ENCODE measurements at places on chromosomes 16 and 17. TPM values are rescaled to one million over a fixed set of nuclear protein-coding genes. Genes with fewer than 3 reads are reported as not detected.

DNA sequence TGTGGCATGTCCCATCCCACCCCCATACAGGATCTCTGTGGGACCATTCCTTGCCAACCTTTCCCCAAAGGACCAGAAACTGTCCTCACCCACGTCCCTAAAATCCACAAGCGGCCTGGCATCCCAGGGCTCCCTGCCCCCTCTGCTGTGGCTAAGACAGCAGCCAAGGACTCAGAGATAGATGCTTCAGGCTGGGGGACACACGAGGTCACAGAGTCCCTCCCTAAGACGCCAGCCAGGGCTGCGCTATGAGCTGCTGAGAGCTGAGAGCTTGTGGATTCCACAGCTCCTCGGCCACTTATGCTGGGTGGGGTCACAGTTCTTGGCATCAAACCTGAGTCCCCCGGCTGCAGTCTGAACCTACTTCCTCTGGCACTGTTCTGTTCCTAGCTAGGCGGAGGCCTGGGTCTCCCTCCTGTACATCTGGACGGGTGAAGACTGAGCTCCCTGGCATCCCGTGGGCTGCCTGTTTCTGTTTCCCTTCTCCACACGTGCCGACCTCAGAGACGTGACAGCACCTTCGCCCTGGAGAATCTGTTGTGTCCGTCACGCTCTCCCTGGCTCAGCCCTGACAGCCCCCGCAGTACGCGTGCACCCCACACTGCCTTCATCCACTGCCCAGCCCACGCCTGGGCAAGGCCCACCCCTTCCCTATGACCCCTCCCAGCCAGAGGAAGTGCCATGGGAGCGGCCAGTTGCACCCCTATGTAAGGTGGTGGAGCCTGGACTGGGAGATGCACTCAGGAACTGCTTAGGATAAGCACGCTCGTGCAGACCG, 61.2 kb downstream of the ENGASE start:
- no peak for DNase-seq

DNA sequence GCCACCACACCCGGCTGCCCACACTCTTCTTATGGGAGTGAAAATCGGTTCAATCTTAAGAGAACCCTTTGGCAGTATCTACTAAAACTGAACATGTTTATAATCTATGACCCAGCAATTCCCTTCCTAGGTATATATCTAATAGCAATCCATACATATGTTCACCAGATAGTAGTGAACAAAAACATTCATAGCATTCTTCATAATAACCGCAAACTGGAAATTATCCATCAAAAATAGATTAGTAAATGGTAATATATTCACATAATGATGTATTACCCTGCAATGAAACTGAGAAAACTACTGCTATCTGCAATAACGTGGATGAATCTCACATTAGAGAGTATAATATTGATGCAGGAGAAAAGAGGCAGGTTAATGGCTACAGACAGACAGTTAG, 23.1 kb downstream of the COPRS start:
- DNase-seq: no peak

DNA sequence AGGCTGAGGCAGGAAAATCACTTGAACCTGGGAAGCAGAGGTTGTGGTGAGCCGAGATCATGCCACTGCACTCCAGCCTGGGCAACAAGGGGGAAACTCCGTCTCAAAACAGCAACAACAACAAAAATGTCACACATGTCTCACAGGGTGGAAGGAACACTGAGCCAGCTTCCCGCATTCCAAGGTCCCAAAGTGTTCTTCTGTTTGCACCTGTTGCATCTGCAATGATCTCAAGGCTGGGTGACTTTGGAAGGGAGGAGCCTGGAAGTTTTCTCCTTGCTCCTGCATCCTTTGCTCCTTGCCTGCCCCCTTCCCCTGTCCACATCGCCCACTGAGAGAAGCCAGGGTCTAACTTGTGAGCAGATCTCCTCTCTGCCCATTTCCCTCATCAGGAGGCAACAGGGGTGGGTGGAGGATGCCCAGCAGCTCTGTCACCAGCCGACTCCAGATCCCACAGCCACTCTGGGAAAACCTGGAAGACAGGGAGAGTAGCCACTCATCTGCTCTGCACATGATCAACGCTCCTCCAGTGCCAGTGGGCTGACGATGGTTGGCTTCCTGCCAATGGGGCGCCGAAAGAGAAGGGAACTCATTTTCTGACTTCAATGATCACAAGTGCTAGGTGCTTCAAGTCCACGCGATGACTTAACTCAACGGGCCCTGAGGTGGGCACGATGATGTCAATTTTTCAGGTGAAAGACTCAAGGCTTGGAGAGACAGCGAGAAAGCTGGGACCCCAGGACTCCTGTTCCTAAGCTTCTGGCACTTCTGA, 12.6 kb downstream of the CHST6 start:
- no peak for DNase-seq

DNA sequence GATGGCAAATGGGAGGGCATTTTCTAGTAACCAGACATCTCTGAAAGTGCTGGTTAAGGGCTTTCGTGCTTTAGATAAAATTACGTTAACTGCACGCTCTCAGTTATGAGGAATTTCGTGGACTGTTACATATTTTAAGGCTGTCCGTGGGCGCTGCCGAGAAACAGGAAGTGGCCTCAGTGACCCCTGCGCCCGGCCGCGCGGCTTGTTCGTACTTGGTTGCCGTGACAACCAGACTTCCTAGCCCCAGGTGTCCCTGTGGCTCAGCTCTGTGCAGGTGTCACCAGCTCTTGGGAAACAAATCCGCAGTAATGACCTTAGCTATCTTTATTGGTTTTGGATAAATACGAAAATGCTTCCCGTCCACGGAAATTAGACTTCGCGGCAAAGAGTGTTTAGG, 52.7 kb downstream of the LMF1 start:
- no peak for DNase-seq

- no peak for DNase-seq
These were observed 6.6 kb upstream of the STAT3 start for GRCh38 chr17:42394838-42395237.

GRCh38 chr17:31534223-31534888, 142.9 kb downstream of the RAB11FIP4 start:
- DNase-seq: no peak

- no peak for DNase-seq
These were observed 33.2 kb downstream of the WDR59 start for GRCh38 chr16:74951681-74952080.

DNA sequence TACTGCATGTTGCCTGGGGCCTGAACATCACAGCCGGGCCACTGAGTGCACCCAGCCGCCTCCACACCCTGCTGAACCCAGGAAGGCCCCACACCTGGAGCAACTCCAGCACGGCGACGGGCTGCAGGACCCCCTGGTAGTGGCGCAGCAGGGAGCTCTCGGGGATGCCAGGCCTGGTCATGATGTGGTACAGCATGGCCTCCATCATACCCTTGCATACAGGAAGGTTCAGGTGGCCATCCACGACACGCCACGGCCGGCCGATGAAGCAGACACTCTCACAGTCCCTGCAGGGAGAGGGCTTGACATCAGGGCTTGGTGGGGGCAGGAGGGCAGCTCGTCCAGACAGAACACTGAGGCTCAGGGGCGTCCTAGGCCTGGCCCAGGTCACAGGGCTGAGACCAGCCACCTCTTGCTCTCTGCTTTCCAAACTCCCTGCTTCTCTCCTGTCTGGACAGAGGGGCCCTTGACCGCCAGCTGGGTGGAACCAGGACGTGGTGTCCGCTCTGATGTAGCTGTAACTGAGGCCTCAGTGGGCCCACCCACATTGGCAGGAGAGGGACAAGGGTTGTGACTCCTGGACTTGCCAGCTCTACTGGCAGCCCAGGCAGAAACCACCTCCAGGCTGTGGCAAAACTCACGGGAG, 60.3 kb downstream of the IL21R start:
- no peak for DNase-seq

- DNase-seq: no peak
These were observed 66.7 kb downstream of the TANGO6 start for GRCh38 chr16:68910051-68910450.

DNA sequence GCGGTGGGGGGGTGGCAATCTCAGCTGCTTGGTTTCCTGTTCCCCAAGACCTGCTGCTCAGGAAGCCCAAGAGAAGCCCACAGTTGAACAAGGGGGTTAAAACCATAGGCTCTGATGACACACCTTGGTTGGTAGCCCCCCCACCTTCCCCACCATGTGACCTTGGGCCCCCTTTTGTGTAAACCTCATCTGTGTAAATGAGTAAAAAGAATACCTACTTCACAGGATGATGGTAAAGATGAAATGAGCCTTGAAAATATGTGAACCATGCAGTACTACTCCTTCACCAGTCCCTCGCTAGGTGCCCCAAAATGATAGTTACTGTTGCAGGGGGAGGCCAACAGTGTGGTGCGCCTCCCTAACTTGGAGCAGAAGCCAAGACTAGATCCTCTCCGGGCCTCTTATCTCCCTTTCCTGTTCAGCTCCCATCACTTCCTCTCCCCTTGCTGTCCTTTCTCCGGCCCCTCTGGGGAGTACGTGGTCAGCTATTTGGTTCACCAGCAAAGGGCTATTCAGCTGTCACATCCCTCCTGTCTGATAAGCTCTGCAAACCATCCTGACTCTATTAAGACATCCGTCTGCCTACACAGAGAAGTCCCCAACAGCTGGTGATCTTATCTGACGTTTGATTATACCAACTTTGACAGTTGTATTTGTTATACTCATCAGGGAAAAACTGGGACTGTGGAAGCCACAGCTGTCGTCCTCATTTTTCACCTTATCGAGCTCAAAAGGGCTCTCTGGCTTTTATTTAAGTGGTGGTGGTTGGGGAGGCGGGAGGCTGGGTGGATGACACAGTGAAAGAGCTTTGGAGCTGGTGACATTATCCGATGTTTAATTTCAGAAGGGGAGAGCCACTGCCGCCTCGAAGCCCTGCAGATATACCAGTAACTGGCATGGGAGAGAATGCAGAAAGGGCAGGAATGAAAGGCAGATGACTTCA, 19.9 kb downstream of the DCAKD start:
- no peak for DNase-seq

DNA sequence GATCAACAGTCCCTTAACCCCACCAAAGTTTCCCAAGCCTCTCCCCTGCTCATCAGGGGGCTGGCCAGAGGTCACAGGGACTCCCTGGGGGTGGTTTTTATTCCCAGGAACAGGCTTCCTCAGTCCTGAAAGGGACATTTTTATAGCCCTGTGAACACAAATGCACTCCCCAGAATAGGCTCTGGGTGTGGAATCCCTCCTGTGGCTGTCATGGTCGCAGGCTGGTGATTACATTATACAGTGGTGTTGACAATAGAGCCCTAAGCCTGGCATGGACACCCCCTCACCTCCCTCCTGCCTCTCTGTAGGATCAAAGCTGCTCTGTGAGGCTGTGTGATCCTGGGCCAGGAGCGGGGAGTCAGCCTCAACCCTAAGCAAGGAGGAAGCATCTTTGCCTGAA, 1.4 kb upstream of the CA4 start:
- DNase-seq: no peak

- DNase-seq: no peak
These were observed 7.0 kb downstream of the RNF227 start for GRCh38 chr17:7909089-7909488.

DNA sequence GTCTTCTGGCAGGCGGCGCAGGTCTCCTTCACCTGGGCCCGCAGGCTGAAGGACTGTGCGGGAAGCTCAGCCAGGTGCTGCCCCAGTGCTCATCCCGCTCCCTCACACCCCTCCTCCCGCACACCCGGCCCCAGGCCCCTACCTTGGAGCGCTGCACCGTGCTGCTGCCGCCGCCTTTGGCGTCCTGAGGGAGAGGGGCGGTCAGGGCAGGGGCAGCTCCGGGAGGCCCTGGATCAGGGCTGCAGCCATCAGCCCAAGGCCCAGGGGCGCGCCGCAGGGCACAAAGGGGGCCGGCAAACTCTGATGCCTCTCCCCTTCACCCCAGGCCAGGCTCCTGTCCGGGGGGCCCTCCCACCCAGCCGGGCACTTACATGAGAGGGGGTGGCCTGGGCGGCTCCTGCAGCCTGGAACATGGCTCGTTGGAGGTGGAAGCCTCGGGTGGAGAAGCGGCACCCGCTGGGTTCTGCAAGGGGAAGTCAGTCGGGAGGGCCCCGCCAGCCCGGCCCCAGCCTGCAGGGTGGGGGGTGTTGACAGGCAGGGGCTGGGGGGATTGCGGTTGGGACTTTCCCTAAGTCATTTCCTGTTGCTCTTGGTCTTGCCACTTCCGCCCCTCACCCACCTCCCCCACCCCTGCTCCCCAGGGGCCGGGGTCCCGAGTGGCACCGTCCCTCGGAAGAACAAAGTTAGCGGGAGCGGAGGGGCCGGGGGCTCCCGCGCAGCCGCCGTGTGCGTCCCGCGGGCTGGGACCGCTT, 863 bp downstream of the LIMD2 start:
- DNase-seq: peak; percentile 92

DNA sequence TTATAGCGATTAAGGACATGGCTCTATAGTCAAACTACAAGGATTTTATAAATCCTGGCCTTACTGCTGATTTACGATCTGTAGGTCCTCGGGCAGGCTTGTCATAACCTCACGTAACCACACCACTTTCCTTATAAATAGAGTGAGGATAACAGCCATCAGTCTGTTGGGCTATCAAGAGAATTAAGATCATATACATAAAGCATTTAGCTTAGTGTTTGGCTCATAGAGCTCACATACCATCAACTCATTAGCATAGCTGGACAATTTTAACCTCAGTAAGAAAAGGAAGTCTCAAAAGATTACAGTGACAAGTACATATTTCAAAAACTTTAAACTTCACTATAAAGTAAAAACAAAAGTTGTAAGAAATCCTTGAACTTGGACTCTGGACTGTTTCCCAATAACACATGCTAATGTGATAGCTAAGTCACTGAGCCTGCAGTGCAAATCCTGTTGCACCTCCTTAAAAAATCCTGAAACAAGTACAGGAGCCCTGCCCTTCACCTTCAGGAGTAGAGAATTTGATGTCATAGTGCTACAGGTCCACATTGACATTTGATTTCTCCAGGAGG, 20.8 kb upstream of the CLEC3A start:
- no peak for DNase-seq

DNA sequence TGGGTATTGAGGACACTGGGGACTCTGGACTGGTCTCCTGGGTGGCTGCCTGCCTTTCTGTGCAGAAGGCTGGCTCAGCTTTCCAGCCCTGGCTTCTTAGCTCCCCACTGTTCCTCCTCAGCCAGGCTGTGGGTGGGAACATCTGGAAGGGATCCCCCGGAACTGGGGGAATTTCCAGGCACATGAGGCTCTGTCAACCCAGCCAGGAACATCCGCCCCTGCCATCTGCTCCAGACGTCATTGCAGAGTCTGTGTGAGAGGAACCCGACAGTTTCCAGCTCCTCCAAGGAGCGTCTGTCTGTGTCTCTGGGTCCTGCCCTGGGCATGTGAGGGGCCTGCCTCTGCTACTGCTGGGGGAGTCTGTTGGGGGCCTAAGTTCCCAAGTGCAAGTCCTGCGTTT, 36.2 kb upstream of the CRHR1 start:
- DNase-seq: no peak

GRCh38 chr16:49951574-49952195, 73.3 kb upstream of the CNEP1R1 start:
- no peak for DNase-seq

The WNT9B gene
- not detected for total RNA-seq

The LDHD gene
- 0.33 TPM for total RNA-seq

The KREMEN2 gene
- total RNA-seq: not detected

The CENPV gene
- 117 TPM for total RNA-seq

The SMPD3 gene
- 0.67 TPM for total RNA-seq

The C1QTNF8 gene
- total RNA-seq: not detected

Data from activated naive CD4-positive, alpha-beta T cell treated with anti-CD3 and anti-CD28 coated beads for 36 hours (primary cell).